ENCODE measurements at places on chromosomes 11 and 22.
A peak's percentile ranks its signal among the peaks of the same experiment; 100 is the strongest.

GRCh38 chr11:86069408-86070101 lies 671 bp upstream of the PICALM start:
- peak; percentile 73 for DNase-seq

- no peak for DNase-seq
These were observed 25.6 kb upstream of the SORL1-AS1 start for GRCh38 chr11:121478226-121478894.

- no peak for DNase-seq
These were observed 7.6 kb downstream of the PLEKHB1 start for GRCh38 chr11:73653996-73654395.

GRCh38 chr11:422249-422656 lies 7.5 kb upstream of the SIGIRR start:
- DNase-seq = no peak

- DNase-seq = no peak
These were observed 309.1 kb upstream of the C11orf87 start for GRCh38 chr11:109112821-109113280.

GRCh38 chr11:6354651-6355485 lies 34.6 kb upstream of the CAVIN3 start:
- no peak for DNase-seq

GRCh38 chr11:69127081-69127850 lies 28.5 kb upstream of the SMIM38 start:
- no peak for DNase-seq

DNA sequence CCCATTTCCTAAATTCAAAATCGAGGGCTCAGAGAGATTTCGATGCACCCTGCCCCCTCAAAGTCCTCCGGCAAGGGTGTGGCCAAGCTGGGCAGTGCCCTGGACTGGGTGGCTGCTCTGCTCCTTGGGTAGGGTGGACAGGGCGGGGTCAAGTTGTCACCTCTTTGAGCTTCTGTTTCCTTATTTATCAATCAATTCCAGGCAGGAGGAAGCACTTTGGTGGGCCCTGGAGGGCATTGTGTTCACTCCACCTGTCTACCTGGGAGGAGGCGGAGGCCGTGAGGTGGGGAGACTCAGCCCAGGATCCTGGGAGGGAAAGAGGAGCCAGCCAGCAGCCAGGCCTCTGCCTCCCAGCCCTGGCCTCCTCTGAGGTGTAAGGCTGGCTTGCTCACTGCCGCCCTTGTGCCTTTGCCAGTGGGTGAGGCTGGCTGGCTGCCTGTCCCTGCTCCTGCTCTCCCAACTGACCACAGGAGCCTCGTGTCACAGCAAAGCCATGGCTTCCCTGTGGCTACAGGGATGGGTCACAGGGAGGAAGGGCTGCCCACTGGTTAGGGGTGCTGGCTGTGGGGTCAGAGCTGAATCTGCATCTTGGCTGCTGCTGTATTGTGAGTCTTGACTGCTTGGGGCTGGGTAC lies 25.5 kb upstream of the SHISAL1 start:
- DNase-seq = no peak

- no peak for DNase-seq
These were observed 1.6 kb upstream of the IFITM1 start for GRCh38 chr11:312092-312816.

All from iPS DF 19.7 (cell line).